ENCODE measurements at places on chromosomes 5 and 9.

- DNase-seq = no peak
Observed at GRCh38 chr9:91856419-91856818, 93.6 kb downstream of the ROR2 start.

DNA sequence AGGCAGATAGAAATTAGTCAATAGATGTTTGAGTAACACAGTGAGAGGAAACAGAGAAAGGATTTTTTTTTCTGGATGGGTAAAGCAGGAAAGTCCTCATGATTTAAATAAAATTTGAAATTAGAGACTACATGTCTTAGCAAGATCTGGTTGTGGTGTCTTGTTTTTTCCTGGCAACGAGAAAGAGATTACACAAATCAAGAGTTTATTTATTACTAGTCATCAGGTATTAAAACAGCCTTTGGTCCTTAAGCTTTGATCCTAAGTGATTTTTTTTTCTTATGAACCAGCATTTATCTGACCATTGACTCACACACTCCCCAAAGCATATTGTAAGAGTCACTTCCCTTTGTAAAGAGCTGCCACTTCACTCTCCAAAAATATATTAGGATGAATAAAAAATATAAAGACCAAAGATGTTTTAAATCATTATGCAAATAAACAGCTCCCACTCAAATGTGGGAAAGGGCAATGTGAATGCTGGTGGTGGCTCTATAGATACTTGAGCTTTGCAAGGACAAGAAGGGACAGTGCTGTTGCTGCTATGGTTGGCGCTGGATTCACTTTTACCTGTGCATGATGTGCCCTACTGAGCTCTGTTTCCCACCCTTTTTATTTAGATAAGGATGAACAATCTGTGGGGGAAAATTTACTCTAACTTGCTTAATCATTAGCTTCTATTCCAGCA lies 1726.5 kb downstream of the MAT2B start:
- DNase-seq = no peak

GRCh38 chr5:167835146-167835545 lies 456.3 kb upstream of the WWC1 start:
- no peak for DNase-seq

DNA sequence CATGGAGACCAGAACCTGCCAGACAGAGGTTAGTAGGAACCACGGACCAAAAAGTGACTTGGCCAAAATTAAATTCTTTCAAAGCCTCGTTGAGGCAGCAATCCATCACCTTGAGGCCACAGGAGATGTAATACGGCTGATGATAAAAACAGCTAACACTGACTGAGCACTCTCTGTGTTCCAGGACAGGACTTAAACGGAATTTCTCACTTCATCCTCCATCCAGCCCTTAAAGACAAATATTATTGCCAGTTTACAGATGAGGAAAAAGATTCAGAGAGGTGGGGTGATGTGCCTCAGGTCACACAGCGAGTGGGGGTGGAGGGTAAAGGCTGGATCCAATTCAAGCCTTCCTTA lies 25.1 kb downstream of the STK10 start:
- no peak for DNase-seq

All from GM04503 (cell line).